Stimulated activated CD4-positive, alpha-beta T cell treated with anti-CD3 and anti-CD28 coated beads, Interleukin-15, amount 100 ng/mL, for 24 hours (primary cell): ENCODE measurements at places on chromosomes 6 and 20.
A peak's percentile ranks its signal among the peaks of the same experiment; 100 is the strongest.

GRCh38 chr6:27312146-27312949 is at the start of gene POM121L2:
Gene POM121L2 (minus strand): TSS chr6:27312273. CDS start chr6:27312170, 103 bp downstream.
- DNase-seq = peak; percentile 76

- DNase-seq = no peak
Observed at GRCh38 chr6:3770023-3770720, 18.7 kb upstream of the PXDC1 start.

DNA sequence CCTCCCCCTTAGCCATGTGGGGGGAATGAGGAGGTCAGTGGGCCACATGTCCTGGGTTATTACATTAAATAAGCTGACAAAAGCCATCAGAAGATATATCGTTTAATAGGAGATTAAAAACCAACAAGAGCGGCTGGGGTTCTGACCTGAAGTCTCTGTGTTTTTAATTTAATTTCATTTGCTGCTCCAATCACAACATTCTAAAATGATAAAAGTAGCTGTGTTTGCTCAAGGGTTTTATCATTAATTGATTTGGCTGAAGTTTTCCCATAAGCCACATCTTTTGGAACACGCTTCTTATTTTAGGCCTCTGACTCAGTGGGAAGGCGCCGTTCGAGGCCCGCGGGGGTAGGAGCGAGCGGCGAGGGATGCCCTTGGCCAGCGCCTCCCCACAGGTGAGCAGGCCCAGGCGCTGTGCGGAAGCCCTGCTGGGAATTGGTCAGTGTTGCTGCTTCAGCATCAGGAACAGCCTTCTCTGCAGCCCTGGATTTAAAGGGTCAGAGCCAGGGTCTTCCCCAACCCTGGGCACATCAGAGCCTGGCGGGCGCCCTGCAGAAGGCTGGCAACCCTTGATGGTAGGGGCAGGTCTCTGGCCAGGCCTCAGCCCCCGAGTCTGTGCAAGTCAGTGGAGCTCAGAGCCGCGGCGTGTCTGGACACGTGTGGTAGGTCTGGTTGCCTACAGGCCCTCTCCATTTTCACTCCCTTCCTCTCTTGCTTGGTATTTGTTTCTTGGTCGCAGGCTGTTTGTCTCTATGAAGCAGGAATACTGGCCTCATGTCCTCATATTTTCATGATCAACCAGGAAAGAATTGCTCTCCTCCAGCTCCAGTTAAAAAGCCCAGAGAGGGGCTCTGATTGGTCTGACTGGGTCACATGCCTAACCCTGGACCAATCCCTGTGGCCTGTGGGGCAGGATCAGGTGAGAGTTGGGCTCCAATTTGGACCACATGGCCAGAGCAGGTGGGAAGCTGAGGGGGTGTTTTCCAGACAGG is 30.9 kb upstream of the MLN start:
- DNase-seq = no peak

GRCh38 chr6:34028691-34029360 is 117.1 kb downstream of the GRM4 start:
- DNase-seq = no peak

DNA sequence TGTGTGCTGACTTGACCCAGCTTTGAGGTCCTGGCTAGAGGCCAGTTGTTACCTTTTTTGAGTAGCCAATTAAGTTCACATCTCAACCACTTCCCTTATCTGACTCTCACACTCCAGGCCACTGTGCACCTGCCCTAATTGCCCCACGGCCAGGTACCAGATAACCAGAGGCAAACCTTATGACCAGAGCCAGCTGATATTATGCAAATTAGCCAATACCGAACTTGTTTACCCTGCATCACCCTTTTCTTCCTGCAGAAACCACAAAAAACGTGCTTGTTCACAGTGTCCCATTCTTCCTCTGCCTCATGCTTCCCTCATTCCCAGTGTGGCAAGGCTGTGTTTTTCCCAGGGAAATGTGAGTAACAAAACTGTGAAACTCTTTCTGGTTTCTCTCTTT is 89.3 kb downstream of the HTR1B start:
- DNase-seq = no peak
